ENCODE measurements at places on chromosomes 1 and 21.

DNA sequence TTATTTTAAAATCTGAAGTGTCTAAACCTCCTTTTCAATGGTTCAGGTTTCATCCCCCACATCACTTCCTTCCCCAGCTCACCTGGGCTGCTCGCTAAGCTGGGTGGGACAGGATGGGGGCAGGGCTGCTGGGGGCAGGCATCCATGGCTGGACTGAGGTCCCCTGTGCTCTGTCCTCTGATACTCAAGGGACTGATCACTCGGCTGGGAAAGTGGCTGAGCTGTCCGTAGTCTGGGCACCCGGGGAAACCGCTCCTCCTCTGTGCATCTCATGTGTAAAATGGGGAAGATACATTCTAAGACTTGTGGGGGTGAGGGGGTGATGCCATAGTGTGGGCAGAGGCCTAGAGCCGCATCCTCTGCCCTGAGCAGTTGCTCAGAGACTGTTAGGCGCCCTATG is 411.2 kb downstream of the MATN1 start:
- no peak for DNase-seq

- no peak for DNase-seq
Measured at GRCh38 chr1:156407344-156407743, 38.3 kb downstream of the RHBG start.

DNA sequence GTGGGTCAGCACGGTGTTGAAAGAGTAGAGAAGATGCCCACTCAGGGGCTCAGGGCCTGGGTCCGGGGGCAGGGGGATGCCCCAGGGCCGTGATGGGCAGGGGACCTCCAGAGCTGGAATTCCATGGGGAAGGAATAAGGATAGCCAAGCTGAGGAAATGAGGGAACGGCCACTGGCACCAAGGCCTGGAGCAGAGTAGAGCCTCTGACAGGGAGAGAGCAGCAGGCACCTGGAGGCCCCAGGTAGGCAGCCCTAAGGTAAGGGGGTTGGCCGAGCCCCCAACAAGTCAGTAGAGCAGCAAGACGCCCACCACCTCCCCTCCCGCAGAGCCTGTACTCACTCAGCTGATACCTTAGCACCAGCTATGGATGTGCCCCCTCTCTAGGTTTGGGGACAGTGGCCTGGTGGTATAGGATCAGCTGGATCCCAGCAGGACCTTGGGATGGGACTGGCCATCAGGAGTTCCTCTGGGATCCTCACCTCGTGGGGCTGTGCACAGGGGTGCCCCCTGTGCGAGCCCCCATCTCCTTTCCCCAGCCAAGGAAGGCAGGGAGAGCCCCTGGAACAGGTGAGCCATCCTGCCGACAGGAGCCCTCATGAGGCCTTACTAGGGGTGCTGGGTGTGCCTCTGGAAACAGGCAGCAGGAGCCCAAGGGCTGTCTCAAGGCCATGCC is 21.0 kb upstream of the ARF1 start:
- DNase-seq, result no peak

GRCh38 chr1:241560146-241560848 is 28.1 kb downstream of the KMO start:
- DNase-seq, result peak; percentile 21

GRCh38 chr1:18670121-18670867 is 39.6 kb downstream of the PAX7 start:
- DNase-seq, result no peak

DNA sequence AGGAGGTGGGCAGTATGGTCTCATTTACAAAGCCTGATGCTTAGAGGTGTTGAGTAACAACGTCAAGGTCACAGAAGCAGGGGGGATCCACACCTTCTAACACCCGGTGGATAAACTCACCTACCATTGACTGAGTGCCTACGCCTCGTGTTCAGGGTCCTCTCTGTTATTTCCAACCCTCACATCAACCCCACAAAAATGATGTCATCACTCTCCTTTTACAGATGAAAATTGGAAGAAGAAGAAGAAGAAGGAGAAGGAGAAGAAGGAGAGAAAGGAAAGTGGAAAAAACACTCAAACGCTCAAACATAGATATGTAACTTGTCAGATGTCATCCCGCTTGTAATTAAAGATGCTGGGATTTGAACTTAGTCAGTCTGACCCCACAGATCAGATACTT is 653 bp upstream of the KCNN3 start:
- no peak for DNase-seq

DNA sequence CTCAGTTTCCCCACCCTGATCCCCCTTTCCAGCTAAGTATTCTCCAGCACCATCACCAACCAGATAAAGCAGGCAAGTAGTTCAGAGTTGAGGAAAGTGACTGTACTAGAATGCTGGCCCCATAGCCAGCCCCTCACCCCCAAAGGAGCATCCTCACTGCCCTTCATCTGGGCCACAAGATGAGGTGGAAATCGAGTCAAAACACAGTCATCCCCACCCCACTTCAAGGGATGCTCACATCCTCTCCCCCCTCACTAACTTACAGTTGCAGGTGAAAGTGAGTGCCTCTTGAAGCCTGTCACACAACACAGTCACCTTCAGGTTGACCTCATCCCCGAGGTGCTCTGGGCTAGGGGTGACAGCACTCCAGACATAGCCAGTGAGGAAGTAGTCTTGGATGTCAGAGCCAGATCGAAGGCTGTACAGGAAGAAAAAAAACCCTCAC is 30.4 kb downstream of the PIK3C2B start:
- no peak for DNase-seq

DNA sequence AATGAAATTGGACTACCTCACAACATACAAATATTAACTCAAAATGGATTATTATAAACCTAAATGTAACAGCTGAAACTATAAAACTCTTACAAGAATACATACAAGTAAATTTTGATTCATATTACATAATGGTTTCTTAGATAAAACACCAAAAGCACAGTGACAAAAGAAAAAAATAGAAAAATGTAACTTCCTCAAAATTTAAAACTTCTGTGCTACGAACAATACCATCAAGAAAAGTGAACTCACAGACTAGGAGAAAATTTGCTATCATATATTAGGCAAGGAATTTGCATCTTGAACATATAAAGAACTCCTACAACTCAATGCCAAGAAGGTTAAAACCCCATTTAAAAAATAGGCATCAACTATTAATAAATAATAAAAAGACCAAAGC is 31.2 kb downstream of the ANGPTL3 start:
- DNase-seq, result no peak

- DNase-seq, result no peak
Measured at GRCh38 chr1:119388450-119388849, 19.9 kb downstream of the HAO2 start.

- DNase-seq, result no peak
Measured at GRCh38 chr1:175155936-175156335, 36.6 kb downstream of the KIAA0040 start.

DNA sequence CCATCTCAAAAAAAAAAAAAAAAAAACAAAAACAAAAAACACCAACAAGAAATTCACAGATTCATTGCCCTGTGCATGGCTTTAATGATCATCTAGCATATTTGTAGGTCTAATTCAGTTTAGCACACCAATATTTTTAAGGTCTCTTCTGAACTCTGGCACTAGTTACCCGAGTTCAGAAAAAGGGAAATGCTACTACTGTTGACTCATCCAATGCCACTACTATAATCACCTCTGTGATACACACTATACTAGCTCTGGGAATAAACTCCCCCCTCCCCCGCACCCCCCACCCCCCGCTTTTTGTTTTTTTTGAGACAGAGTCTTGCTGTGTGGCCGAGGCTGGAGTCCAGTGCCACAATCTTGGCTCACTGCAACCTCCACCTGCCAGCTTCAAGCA is 55.6 kb downstream of the FBXO42 start:
- DNase-seq, result no peak

GRCh38 chr1:22641906-22642636 is 1.4 kb upstream of the C1QC start:
- DNase-seq, result peak; percentile 88

GRCh38 chr1:239706245-239706892 is 320.0 kb downstream of the CHRM3 start:
- no peak for DNase-seq

DNA sequence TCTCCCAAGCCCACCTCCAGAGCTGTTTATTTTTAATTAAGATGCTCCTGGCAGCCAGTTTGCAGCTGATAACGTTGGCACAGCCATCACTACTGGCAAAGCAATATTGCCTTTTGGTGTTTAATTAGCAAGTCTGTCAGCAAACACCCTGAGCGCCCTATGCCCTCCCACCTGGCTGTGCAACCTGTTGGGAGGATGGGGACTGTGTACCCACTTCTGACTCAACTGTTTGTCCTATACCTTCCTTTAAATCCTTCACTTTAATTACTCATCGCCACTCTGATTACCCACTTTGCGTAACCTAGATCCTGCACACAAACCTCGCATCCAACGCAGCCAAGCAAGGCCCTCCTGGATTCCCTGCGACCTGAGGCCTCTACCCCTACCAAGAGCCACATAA is 67.1 kb downstream of the BCAR3 start:
- DNase-seq, result no peak

DNA sequence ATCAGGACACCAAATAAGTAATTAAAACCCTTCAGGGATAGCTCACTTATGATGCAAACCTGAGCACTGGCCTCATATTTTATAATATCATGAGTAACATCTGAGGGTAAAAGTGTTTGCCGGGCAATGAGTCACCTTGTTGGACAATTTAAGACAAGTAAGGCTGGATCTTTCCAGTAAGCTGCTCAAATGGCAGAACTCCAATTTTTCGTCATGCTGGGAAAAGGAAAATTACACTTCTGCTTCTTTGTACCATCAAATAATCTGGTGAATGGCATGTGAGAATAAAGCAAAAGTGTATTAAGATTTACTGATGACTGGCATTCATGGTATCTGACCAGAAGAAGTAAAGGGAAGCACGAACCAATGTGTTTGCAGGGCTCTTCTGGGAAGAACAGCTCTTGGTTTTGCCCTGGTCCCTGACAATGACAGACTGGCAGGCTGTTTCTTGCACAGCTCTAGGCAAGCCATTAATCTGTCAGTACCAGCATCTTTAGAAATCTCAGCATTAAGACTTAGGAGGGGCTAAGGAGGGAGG is 392.2 kb downstream of the VAV3 start:
- peak; percentile 81 for DNase-seq

Measured in adipocyte (in vitro differentiated cells).